ENCODE measurements at places on chromosomes 5 and 9. TPM values are rescaled to one million over a fixed set of nuclear protein-coding genes. Genes with fewer than 3 reads are reported as not detected.

The RAPGEF1 gene
- 92.3 TPM for total RNA-seq

- no peaks in the 10 kb centered on the region for H3K4me1 ChIP-seq
- H3K4me3 ChIP-seq: no peak overlapping the region
- H3K36me3 ChIP-seq: no peaks in the 10 kb centered on the region
- DNase-seq: no peak
- peaks cover 12% of the 10 kb centered on the region for H3K27me3 ChIP-seq
Observed at GRCh38 chr9:134592018-134592818, 49.4 kb upstream of the COL5A1 start.

- no peak for DNase-seq
- H3K4me1 ChIP-seq: no peaks in the 10 kb centered on the region
- no peak overlapping the region for H3K27ac ChIP-seq
- H3K4me3 ChIP-seq: no peak overlapping the region
Observed at GRCh38 chr9:34098307-34098706, 28.2 kb downstream of the DCAF12 start.

DNA sequence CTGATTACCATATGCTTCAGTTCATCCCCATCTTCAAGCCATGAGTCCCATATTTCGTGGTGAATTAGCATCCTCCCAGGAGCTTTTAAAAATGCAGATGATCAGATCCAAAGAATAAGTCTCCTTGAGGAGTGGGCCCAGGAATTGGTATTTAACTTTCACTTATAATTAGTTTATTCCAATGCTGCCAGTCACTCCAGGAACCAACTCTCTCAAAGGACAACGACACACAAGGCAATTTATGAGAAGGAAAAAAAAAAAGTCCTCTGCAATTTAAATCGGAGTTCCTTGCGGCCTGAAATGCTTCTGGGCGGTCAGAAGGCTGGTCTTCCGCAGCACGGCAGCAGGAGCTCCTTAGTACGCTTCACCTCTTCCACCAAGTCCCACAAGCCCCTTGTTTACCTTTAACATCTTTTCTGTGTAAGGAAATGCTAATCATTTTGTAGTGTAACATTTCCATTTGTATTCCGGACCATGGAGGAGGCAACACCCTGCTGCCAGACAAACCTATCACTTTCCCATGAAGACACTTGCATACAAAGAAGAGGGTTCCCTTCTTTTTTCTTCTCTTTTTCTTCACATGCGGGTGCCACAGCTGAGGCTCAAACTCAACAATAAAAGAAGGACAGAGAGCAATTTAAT, 16.3 kb upstream of the KCNV2 start:
- no peak overlapping the region for H3K27ac ChIP-seq
- no peak overlapping the region for H3K4me3 ChIP-seq
- H3K4me1 ChIP-seq: no peaks in the 10 kb centered on the region
- DNase-seq: no peak
- H3K36me3 ChIP-seq: no peaks in the 10 kb centered on the region

Data from activated CD4-positive, alpha-beta memory T cell treated with anti-CD3 and anti-CD28 coated beads for 36 hours (primary cell).